Breast epithelium (tissue), 4 donors: ENCODE measurements at places on chromosomes 1 and 21. TPM values are rescaled to one million over a fixed set of nuclear protein-coding genes. Genes with fewer than 3 reads are reported as not detected.
A peak's percentile ranks its signal among the peaks of the same experiment; 100 is the strongest.

The RC3H1 gene
- total RNA-seq: 40.8 TPM

The GOLPH3L gene
- 44.3 TPM for total RNA-seq

The HSD3B2 gene
- total RNA-seq: not detected

The TMEM200B gene
- total RNA-seq: 12.1 TPM

The OR2L3 gene
- not detected for total RNA-seq

The MRAP gene
- 8.8 TPM for total RNA-seq

DNA sequence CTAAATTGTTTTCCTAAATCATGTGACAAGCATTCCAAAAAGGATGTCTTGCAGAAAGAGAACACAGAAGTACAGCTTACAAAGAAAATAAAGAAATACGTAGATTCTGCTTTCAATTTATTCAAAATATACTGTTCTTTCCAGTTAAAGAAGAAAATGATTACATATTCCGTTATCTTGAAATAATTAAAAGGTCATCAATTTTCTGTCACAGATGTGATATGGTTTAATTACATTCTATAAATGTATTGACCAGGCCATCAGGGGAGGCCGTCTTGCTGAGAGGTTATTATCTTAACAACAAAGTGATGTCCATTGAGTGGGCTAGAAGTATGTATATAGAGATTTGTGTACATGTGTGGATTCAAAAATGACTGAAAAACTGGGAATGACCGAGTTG, 432.9 kb downstream of the SETD4 start:
- DNase-seq: no peak

DNA sequence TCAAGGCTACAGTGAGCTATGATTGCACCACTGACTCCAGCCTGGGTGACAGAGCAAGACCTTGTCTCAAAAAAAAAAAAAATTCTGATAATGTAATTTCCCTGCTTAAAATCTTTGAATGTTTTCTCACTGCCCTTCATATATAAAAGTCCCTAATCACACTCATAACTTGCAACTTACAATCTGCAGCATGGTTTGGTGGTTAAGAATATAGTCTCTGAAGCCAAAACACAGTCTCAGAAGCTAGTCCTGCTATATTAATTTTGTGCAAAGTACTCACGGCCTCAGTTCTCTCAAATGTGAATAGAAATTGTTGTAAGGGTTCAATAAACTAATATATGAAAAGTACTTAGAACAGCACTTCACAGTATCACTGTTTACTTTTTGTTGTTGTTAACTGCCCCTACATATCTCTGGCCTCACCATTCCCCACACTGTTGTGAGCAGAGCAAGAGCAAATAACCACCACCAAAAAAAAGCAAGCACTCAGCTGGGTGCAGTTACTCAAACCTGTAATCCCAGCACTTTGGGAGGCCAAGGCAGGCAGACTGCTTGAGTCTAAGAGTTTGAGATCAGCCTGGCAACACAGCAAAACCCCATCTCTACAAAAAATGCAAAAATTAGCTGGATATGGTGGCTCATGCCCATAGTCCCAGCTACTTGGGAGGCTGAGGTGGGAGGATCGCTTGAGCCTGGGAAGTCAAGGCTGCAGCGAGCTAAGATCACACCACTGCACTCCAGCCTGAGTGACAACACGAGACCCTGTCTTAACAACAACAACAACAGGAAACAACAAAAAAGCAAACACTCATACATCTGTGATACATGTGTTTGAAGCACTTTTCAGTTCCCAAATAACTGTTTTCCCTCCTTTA, 22.4 kb downstream of the ASH1L start:
- no peak for DNase-seq

DNA sequence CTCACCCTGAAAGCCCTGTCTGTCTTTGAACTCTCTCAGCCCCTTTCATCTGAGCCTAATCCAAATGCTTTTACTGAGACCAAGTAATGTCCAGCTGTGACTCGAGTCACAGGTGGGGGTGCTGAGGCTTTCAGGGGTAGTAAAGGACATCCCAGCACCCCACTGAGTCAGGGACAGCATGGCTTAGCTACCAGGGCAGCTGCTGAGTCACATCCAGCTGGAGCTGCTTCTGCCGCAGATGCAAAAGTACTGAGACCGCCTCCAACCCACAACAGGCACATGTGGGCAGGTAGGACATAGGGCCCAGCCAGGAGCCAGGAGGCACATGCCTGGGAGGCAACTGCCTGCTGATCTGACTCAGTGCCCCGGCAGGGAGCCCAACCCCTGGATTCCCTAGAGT, 6.7 kb upstream of the VSIG8 start:
- DNase-seq: no peak

GRCh38 chr1:17579951-17580939, 40.7 kb downstream of the ARHGEF10L start:
- DNase-seq: no peak

- DNase-seq: no peak
Measured at GRCh38 chr1:184945029-184945428, 29.3 kb downstream of the NIBAN1 start.

DNA sequence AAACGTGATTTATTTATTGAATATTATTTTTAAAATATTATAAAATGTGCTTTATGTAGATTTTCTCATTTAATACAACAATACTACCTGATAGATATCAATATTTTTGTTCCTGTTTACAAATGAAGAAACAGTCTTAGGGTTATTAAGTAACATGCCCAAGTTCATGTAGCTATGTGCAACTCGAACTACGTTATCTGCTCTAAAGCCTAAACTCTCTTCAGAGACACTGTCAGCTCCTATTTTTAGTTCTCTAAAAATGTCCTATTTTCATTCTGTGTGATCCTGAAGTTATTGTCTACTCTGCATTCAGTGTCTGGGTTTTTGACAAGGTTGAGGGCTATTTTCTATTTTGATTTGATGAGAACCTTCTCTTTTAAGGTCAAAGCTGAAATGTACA, 550.1 kb upstream of the B3GALT2 start:
- DNase-seq: no peak

GRCh38 chr1:150162862-150163706, 13.4 kb downstream of the PLEKHO1 start:
- peak; percentile 73 for DNase-seq

- no peak for DNase-seq
Measured at GRCh38 chr1:47558601-47559593, 121.1 kb downstream of the FOXD2 start.

GRCh38 chr1:201750934-201751333, 78.0 kb upstream of the IPO9 start:
- DNase-seq: no peak

GRCh38 chr1:95041491-95042165, 31.1 kb downstream of the ALG14 start:
- DNase-seq: peak; percentile 68

DNA sequence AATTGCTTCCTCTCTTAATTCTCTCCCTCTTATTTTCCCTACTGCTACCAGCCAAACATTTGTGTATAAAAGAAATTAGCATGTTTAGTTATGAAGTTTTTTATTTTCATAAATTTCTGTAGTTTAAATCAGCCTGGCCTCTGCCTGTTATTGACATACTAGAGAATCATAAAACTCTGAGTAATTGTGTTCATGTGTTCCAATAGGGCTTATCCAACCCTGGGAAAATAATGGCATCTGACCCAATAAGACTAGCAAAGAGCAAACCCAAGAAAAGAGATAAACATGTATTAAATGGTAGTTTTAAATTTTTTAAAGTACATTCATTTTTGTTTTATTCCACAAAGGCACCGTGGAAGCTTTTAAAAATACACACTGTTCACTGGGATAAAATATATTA, 404.3 kb downstream of the HLX start:
- no peak for DNase-seq
